ENCODE measurements at places on chromosomes 3 and 15. TPM values are rescaled to one million over a fixed set of nuclear protein-coding genes. Genes with fewer than 3 reads are reported as not detected.

Gene THAP10
- 4.5 TPM for total RNA-seq

Gene ARGFX
- 0.55 TPM for total RNA-seq

- no peak for DNase-seq
These were observed 213.0 kb downstream of the NECTIN3 start for GRCh38 chr3:111284503-111285183.

DNA sequence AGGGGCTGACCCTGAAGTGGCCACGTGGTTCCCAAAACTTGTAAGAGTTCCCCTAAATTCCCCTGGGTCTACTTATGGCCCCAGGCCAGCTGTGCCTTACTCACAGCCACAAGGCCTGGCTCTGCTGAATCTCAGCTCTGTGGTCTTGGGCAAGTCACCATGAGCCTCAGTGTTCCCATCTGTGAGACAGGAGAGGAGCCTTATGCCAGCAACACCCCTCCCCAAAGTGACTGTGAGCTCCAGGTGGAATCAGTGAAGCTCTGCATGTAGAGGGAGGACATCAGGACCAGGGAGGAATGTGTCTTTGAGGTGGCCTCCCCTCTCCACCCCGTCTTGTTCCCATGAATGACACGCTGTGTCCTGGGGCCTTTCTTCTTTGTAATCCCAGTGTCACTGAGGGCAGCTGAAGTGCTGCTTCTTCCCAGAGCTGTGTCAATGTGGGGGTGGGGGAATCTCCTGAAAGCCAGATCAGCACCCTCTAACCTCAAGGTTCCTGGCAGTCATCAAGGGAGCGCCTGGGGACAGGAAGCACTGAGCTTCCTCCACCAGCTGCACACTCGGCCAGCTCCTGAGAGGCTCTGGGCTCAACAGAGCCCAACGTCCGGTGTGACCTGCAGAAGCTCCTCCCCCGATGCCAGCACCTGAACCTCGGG lies 258.9 kb downstream of the UACA start:
- peak; percentile 75 for DNase-seq

- no peak for DNase-seq
These were observed 30.1 kb downstream of the SCG5 start for GRCh38 chr15:32671339-32672325.

DNA sequence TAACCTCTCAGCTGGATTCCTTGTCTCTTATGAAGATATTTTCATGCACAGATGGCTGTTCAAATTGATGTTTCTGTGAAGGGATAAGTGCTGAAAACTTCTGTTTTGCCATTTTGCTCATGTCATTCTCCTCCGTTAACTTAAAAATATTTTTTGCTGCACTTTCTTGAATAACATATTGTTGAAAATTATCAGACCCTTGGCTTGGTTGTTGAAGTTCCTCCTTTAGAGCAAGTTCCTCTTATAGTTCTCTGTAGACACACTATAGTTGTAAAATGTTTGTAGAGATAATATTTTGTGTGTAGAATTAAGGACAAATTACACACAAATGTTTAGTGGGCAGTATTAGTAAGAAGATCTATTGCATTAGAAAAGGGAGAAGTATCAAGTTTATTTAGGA lies 300.4 kb downstream of the SV2B start:
- no peak for DNase-seq

DNA sequence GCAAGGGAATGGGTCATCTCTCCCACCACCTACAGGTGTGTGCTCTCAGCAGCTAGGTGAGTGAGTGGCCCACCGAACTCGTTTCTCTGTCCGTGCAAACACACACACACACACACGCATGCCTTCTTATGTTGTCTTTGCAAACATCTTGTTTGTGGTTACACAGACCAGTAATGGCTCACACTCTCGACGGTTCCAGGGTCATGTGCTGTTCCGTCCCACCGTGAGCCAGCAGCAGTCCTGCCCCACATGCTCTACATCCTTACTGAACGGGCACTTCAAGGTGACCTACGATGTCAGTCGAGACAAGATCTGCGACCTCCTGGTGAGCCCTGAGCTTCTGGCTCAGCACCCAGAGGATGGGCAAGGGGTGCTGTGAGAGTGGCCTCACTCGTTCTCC lies 4.3 kb downstream of the ITIH1 start:
- DNase-seq: no peak

- DNase-seq: no peak
These were observed 1.3 kb downstream of the CACNA1D start for GRCh38 chr3:53495520-53496391.

DNA sequence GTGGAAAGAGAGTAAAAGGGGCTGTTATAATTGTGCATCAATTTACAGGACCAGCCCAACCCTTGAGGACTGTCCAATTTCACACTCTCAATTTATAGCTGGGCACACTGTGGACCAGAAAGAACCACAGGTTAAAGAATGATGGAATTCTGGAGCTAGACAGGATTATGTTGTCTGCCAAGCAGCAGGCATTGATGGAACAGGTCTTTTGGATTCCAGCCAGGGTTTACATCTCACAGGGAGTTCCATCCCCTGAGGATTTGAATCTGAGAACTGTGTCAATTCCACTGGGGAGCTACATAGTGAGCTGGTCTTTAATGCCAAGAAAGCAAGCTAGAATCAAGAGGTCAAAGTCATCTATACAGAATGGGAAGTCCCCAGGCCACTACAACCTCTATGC lies 389.5 kb upstream of the WNT5A start:
- no peak for DNase-seq

GRCh38 chr15:47332481-47332880 lies 384.8 kb upstream of the SEMA6D start:
- no peak for DNase-seq

GRCh38 chr3:45462522-45463265 lies 74.3 kb downstream of the LARS2 start:
- DNase-seq: no peak

Gene GOLGA6L7
- 4.3 TPM for total RNA-seq

Gene IREB2
- total RNA-seq: 69.0 TPM

Gene TEX55
- 158 TPM for total RNA-seq

GRCh38 chr15:83066734-83067637 lies at the start of gene BTBD1:
Gene BTBD1 (minus strand): TSS chr15:83067252. CDS start chr15:83067151, 101 bp downstream.
- peak; percentile 94 for DNase-seq

DNA sequence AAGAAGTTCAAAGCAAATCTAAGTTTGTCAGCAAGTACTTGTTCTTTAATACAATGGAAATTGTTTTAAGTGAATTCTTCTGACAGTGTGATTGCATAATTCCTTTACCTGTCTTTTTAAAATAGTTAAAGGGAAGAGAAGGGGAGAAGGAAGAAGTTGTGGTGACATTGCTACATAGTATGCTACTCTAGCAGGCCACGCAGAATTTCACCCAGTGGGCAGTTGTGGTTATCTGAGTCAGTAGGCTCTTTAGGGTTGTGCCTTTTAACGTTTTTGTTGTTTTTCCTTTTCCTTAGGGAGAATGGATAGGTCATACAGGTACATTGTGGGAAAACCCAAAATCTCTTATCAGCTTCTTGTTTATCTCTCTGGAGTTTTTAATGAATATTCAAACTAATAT lies 40.4 kb downstream of the KIF15 start:
- no peak for DNase-seq

DNA sequence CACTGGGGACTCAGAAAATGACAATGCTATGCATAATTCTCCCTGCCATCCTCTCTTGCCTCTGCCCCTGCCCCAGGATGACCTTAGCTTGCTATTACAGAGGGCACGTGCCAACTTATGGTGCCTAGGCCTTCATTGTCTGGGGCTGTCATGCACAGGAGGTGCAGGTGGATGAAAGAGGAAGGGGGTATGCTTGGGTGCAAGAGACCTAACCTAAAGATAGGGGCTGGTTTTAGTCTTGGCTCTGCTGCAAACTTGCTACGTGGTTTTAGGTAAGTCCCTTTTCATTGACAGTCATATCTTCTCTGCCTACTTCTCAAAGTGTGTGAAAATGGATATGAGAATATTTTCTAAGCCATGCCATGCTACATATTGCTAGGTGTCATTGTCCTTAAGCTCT lies 161.3 kb downstream of the EPHB1 start:
- DNase-seq: no peak

Gene CPNE9
- 1.4 TPM for total RNA-seq

Gene CHDH
- total RNA-seq: 28.1 TPM

DNA sequence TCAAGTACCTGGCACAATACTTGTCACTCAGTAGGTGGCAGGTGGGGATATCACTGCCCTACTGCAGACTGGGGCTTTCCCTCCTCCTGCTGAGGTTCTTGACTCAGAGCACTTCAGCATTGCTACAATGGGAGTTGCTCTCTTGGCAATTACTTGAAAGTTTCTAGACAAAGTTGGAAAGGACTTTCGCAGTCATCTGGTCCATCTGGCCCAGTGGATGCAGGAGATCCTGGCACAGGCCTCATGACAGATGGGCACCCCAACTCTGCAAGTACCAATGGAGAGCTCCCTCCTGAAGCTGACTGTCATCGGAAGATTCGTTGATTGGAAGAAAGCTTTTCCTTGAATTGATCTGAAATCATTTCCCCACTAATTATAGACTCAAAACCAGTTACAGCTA lies 19.2 kb upstream of the IGF2BP2 start:
- DNase-seq: no peak

- no peak for DNase-seq
These were observed 390.5 kb downstream of the DIPK2A start for GRCh38 chr3:144362126-144362525.

Gene CDV3
- total RNA-seq: 104 TPM

Gene MLH1
- 57.1 TPM for total RNA-seq

DNA sequence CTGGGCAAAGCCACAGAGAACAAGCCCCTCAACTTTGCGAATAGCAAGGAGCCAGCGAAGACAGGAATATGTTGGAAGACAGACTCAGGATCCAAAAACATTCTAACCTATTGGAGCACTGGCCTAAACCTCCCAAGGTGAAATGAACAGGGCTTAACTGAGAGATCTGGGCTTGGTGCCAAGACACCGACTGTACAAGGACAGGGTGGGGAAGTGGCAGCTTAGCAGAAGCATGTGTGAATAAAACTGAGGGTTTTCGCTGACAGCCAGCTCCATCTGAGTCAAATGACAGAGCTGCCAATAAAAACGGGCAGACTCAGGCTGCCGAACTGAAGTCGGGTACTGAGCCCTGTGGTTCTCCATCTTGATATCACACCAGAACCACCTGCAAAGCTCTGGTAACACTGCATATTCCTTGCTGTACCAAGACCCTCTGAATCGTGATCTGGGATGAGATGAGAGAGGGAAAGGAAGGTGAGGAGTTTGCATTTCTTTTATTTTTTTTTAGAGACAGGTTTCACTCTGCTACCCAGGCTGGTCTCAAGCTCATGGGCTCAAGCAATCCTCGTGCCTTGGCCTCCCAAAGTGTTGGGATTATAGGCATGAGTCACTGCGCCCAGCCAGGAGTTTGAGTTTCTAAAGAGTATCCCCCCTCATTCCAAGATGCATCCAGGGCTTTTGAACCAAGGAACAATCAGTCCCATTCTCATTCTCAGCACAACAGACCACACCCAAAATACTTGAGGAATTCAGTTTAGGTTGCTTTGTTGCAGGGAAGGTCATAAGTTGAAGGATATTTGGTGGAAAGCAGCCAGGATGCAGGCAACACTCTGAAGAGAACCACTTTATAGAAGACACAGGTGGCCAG lies 6.0 kb upstream of the PLCB2 start:
- DNase-seq: peak; percentile 56

DNA sequence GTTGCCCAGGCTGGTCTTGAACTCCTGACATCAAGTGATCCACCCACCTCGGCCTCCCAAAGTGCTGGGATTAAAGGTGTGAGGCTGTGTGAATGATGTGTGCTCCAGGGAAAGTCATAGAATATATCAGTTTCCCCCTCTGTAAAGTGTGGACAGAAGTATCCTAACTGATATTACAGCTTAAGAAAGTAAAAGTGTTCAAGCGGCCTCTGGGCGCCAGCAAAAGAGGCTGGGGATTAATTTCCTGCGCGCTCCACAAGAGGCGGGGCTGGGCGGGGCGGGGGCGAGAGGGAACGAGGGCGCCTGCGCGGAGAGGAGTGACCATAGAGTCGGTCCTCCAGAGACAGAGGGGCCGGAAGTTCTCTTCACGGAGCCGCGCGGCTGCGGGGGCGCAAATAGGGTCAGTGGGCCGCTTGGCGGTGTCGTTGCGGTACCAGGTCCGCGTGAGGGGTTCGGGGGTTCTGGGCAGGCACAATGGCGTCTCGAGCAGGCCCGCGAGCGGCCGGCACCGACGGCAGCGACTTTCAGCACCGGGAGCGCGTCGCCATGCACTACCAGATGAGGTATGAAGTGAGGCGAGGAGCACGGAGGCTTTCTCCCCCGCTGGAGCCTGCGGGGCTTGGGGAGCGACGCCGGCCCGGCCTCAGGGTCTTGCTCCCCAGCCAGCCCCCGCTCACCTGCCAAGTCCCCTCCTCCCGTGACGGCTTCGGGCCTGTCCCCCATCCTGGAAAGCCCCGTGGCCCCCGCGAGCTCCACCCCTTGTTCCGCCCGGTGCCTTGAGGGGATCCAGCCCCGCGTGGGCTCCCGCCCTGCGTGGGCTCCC lies at the start of gene JAGN1:
Gene JAGN1, plus strand, starts transcription at position 362 of the 823 bp plus-strand sequence. Its CDS starts 113 bp downstream, at position 475.
- peak; percentile 94 for DNase-seq

Gene TMEM212
- 2.5 TPM for total RNA-seq

Gene RTP1
- 0.93 TPM for total RNA-seq

GRCh38 chr15:51460796-51461195 lies 119.3 kb downstream of the GLDN start:
- no peak for DNase-seq

GRCh38 chr15:98785807-98786621 lies 137.7 kb downstream of the IGF1R start:
- no peak for DNase-seq

- DNase-seq: peak; percentile 56
These were observed 199.7 kb downstream of the AKAP13 start for GRCh38 chr15:85579957-85580694.
